CD4-positive, alpha-beta T cell treated with Interleukin-1 beta for 1 hour (primary cell): ENCODE measurements at places on chromosomes 5 and 9.

DNA sequence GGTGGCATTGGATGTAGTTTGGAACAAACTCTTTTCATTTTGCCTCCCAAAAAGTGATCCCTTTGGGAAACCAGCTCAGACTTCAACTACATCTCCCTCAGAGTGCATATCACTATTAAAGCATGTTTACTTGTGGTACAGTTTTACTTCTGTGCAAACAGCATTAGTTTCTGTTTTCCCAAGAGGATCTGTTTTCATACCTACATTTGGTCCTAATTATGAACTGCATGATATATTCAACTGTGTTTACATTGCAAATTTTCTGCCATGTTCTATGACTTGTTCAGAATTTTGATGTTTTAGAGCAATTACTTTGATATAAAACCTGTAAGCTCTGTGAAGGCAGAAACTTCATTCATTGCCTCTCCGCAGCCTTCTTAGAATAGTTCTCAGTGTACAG lies 681.5 kb upstream of the ACO1 start:
- DNase-seq: no peak

DNA sequence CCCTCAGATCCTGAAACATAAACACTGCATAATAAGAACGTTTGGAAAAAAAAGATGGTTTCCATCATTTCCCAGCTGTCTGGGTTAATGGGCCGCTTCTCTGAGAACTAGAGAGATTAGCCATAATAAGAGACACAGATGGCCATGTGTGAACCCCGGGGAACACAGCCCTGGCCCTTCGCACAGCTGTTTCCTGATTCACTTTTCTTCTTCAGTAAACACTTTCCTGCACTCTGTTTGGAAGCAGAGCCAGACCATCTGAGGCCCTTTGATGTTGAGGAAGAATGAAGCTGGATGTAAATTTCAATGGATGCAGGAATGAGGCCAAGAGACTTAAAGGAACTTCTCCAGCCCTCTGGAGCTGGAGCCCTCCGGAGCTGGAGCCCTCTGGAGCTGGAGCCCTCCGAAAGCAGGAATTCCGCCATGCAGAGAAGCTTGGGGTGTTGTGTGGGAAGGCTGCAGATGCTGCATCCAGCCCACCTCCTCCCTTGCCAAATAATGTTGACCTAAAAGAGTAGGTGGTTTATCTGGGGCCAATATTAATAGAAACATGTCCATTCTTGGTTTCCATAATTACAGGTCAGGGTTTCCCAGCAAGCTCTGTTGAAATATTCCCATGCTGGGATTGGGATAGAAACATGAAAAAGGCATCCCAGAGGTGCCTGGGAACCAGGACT lies 218.9 kb downstream of the NXNL2 start:
- no peak for DNase-seq

DNA sequence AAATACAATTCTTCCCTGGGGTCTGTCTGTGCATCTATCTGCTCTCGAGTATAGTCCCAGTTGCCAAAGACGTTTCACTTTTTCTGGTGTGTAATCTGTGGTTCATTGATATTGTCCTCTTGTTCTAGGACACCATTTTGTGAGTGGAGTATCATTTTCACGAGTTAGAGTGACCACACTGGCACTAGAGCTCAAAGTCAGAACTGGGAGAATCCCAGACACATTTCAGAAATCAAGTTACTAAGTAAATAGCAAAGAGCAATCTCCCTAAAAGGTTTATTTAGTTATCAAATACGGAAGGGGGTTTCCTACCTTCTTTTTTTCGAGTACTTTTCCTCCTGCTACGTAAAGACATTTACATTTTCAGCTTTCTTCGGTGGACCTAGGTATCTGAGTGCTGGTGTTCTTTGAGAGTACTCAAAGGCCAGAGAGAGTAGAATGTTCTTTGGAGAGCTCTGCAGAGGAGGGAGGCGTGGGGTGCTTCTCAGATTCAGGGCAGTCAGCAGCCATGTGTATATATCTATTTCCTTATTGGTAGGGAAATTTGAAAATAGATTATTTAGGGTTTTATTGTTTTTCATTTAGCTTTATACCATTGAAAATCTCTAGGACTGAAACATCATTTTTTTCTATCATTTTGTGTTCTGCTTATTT lies 8.9 kb upstream of the HSPA9 start:
- no peak for DNase-seq

DNA sequence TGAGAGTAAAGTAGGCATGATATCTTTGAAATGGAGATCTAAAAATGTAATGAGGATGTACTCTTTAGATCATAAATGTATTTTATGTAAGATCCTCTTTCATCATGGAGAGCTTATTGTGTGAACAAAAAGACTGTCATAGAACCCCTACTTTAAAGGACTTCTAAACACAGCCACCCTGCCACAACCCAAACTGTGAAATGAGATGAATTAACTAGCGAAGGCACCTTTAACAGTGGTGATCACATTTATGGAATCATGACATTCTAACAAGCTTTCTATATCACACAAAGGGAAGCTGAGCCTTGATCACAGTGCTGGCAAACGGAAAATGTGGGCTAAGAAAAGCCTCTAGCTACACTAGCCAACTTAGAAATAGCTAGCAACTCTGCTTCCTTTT lies 1585.2 kb downstream of the EFNA5 start:
- no peak for DNase-seq

DNA sequence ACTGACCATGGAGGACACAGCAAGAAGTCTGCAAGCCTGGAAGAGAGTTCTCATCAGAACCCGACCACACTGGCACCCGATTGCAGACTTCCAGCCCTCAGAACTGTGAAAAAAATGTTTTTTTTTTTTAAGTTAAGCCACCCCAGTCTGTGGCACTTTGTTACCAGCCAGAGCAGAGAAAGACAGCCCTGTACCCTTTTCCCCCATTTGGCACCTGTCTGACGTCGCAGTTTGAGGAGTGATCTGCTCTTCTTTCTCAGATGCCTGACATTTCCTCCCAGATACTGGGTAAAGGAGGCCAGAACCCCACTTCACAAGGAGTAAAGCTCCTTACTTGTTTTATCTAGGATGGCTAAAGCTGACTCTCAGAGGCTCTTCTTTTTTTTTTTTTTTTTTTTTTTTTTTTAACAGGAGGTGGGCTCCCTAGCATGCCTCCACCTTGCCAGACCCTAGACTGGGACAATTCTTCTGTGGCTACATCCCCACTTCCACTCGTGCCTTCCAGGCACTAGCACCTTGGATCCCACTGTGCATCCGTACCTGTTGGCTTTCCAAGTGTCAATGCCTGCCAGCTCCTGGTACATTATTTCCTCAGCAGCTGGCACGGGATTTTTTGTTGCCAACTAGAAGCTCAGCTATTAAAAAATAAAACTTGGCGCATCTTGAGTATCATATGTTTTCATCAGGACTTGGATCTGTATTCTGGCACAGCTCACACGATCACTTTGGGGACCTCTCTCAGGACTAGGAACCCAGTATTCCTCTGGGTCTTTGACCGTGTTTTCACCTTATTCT lies 14.4 kb downstream of the CAMK4 start:
- DNase-seq: no peak

- no peak for DNase-seq
Measured at GRCh38 chr9:2967766-2968165, 123.9 kb upstream of the PUM3 start.

DNA sequence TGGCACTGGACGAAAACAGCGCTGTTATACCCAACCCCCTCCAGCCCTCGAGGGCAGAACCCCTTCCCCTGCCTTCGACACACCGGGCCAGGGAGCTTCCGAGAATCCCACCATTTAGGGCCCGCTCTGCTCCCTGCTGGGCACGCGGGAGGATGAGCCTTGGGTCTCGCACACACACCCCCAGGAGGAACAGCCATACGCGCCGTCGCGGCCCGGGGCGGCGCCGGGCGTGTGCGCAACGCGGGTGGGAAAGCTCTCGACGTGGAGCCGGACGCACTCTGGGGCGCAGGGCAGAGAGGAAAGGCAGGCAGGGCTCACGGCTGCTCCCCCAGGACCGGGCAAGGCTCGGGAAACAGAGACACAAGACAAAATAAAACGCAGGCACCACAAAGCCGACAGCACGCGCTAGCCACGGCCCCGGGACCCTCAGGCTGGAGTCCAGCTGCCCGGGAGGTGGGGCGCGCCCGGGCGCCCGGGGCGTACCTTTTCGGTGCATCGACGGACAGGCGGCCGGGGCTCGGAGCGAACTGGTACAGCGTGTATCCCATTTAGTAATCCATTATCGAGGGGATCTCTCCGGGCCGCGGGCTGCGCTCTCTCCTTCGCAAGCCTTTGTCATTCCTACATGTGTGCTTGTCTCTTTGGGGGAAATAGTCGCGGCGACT lies 789 bp downstream of the SEMA6A start:
- no peak for DNase-seq

DNA sequence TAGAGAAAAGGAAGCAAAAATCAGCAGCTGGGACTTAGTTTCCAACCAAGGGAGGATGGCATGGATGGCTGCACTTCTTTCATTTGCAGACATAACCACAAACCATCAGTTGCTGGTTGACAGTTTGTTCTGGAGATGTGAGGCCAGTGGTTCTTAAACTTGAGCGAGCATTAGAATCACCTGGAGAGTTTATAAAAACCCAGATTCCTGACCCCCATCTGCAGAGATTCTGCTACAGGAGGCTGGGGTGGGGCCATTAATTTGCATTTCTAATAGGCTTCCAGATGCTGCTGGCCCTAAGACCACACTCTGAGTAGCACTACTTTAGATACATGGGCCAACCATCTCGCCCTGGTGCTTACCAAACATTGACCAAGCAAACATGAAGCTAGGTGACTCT lies 60.8 kb downstream of the MARCHF3 start:
- DNase-seq: no peak

DNA sequence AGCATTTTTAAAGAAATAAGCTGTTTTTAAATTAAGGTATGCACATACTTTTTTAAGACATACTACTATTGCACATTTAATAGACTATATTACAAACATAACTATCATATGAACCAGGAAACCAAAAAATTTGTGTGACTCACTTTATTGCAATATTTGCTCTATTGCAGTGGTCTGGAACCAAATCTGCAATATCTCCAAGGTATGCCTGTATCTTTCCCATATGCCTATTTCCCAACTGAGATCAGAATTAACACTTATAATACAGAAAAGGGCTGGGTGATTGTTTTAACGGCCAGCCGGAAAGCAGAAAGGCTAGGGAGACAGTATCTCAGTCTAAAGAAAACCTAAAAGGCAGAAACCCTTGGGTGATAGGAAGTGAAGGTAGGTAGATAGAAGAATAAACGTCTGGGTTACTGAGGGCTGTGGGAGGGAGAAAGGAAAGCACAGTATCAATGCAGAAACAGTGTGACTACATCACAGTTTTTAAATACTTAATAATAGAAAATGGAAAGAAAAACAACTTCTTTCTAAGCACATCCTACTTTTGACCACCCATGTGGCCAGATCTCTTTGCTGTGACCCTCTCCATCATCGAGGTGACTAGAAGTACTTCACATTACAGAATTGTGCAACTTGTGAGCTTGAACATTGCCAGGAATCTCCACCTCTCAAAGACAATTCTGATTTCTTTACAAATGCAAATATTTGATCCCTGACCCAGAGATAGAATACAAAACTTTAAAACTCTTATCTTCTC lies 126.4 kb downstream of the LPAR1 start:
- DNase-seq: no peak

GRCh38 chr5:94431696-94432095 lies 186.7 kb downstream of the KIAA0825 start:
- no peak for DNase-seq

- no peak for DNase-seq
Measured at GRCh38 chr9:113345190-113345589, 4.2 kb upstream of the BSPRY start.

DNA sequence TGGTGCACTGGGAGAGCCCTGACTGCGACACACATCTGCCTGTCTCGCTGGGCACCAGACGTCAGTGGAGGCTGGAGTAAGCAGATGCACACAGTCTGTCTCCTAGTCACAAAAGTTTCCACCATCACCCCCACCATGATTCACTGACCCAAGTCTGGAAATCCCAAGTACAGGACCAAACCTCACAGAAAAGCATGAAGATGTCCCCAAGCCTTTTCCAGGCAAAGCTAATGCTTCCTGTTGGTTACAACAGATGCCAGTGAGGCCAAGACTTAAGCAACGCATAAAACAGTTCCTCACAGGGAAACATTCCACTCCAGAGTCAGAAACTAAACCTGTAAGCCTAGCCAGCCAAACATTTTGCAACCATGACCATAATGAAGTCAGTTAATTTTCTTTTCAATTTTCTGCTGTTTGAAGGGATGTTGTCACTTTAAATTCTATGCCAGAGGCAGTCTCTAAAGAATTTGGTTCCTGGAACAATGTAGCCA lies 259.3 kb upstream of the SLC30A5 start:
- no peak for DNase-seq

GRCh38 chr5:10934783-10935355 lies 173.8 kb upstream of the DAP start:
- DNase-seq: no peak

DNA sequence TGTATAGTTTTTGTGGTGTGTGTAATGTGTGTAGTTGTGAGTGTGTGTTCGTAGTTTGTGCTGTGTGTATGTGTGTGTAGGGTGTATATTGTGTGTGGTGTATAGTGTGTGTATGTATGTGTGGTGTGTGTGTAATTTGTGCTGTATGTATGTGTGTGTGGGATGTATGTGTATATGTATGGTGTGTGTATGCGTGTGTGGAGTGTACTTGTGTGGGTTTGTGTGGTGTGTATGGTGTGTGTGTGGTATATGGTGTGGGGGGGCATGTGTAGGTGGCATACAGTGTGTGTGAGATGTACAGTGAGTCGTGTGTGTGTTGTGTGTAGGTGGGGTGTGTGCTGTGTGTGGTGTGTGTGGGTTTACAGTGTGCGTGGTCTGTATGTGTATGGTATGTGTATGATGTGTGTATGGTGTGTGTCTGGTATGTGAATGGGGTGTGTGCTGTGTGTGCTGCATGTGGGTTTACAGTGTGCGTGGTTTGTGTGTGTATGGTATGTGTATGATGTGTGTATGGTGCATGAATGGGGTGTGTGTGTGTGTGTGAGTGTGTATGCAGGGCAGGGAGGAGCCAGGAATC lies 125.2 kb downstream of the GADD45G start:
- no peak for DNase-seq

GRCh38 chr9:128082151-128082550 lies 14.1 kb downstream of the SLC25A25 start:
- no peak for DNase-seq

GRCh38 chr5:173318881-173319620 lies 9.2 kb downstream of the STC2 start:
- no peak for DNase-seq
